ENCODE measurements at places on chromosomes 6 and 20.
A peak's percentile ranks its signal among the peaks of the same experiment; 100 is the strongest.

DNA sequence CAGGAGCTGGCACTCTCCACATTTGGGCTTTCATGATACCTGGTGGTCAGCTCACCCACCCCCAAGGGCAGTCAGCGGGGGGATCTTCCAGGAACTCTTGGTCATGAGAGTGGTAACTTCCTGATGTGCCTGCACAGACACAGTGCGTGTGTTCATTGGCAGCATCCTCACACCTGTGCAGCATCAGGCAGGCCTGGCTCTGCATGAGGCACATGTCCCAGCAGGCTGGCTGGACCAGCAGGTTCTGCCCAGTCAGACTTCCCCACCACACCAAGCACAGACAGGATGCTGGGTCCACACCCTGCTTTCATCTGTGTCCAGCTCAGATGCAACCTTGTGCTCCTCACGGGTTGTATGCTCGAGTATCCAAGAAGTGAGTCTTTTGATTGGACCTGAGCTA, 15.7 kb upstream of the UNC93A start:
- no peak for DNase-seq

DNA sequence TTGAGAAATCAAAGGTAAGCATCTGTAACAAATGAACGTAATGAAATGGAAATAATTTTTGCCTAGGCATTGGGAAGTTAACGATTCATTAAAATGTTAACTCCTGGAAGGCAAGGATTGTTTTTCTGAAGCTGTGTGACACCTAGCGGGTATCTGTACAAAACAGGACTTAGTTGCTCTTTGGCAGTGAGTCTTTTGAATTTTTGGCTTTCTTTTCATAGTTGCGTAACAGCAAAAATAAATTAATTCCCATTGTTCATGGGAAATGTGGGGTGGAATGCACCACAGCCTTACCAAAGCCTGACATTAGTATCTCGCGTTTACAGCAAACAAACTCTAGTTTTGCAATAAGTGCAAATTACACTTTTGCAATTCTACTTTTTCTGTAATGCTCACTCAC, 92.7 kb upstream of the DTNBP1 start:
- DNase-seq: peak; percentile 15

DNA sequence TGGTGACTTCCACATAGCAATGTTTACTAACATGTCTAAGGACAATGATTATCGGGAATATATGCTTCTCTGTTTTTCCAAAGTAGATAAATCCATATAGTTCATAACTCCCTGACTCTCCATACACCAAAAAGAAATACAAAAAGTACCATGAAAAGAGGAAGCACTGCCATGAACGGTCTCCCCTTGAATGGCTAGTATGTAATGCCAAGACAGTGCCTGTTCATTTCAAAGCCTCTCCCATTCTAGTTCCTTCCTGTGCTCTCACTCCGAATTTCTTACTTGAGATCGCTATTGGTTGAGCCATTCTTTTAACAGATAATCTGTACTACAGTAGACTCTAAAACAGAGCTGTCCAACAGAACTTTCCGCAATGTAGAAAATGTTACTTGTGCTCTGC, 54.8 kb upstream of the EDN1 start:
- DNase-seq: no peak

GRCh38 chr6:17536586-17536985, 63.5 kb upstream of the FAM8A1 start:
- DNase-seq: no peak

DNA sequence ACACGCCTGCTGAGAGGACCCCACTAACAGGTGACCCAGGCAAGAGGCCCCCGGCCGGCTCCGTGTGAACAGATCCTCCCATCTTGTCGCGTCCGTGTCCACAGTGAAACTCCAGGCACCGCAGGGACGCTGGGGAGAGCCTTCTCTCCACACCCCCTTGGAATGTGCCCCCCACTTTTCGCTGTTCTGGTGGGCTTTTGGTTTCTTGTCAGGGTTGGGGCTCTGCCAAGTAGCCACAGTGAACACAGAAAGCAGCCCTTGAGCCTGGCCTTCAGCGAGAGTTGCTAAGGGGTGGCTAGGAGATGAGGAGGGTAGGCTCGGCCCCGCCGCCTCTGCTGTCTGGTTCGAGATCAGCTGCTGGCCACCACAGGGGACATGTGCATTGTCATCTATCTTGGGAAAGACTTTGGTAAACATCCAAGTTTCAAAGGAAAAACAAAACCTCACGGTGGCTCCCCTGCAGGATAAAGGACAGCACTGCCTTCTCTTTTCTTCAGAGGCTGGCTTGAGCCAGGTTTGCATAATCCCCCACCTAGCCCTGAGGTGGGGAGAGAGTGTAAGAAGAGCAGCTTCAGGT, 22.7 kb downstream of the SYNDIG1 start:
- peak; percentile 69 for DNase-seq

GRCh38 chr6:143061597-143062385, 1.1 kb downstream of the AIG1 start:
- no peak for DNase-seq

DNA sequence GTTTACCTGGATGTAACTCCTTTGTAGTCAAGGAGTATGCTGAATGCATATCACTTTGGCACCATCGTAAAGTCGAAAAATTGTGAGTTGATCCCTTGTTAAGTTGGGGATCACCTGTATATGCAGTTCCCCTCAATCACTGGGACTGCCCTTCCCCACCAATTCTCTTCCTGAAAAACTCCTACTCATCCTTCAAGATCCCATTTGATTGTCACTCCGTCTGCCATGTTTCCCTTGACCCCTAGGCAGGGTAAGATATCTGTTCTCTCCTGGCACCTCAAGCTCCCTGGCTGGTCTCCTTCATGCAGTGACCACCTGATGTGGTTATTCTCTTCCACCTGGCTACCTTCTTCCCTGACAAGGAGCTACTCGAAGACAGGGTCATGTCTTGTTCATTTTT, 10.0 kb upstream of the NOL4L start:
- DNase-seq: no peak

GRCh38 chr6:109019911-109020310, 74.7 kb downstream of the SESN1 start:
- DNase-seq: no peak

- DNase-seq: no peak
Observed at GRCh38 chr6:80145509-80145908, 39.0 kb downstream of the BCKDHB start.

- no peak for DNase-seq
Observed at GRCh38 chr20:13412806-13413445, 191.9 kb downstream of the ISM1 start.

- no peak for DNase-seq
Observed at GRCh38 chr20:43863330-43863729, 51.3 kb upstream of the TOX2 start.

DNA sequence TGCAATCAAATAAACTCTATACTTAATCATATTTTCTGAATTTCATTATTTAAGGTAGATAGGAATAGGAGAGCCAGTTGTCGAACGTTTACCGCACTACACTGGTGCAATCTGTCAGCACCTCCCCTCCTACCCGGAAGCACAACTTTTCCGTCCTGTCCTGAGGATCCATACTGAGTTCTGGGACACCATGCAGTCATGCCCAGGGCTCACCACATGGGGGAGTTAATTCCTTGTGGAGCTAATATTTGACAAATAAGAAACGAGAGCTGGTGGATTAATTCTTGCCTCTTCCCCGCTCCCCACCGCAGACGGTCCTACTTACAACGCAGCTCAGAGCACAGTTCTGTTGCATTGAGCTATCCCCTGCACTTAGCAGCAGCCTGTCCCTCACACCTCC, 107.7 kb upstream of the RALGAPA2 start:
- peak; percentile 68 for DNase-seq

- DNase-seq: no peak
Observed at GRCh38 chr20:62622877-62623487, 19.3 kb upstream of the SLCO4A1 start.

- peak; percentile 55 for DNase-seq
Observed at GRCh38 chr20:5642155-5642981, 107.8 kb upstream of the SHLD1 start.

- peak; percentile 32 for DNase-seq
Observed at GRCh38 chr6:96116674-96117073, 100.9 kb downstream of the FUT9 start.

GRCh38 chr20:50930139-50930975, 880 bp downstream of the ADNP start:
- peak; percentile 30 for DNase-seq

Data from A673 (cell line).